ENCODE measurements at places on chromosomes 7 and 10.

- peak; percentile 57 for DNase-seq
These were observed 310.6 kb downstream of the PARD3 start for GRCh38 chr10:34504534-34504933.

GRCh38 chr7:86760236-86760635 lies 116.5 kb downstream of the GRM3 start:
- no peak for DNase-seq

- no peak for DNase-seq
These were observed 1520.1 kb downstream of the REEP3 start for GRCh38 chr10:65041307-65041706.

DNA sequence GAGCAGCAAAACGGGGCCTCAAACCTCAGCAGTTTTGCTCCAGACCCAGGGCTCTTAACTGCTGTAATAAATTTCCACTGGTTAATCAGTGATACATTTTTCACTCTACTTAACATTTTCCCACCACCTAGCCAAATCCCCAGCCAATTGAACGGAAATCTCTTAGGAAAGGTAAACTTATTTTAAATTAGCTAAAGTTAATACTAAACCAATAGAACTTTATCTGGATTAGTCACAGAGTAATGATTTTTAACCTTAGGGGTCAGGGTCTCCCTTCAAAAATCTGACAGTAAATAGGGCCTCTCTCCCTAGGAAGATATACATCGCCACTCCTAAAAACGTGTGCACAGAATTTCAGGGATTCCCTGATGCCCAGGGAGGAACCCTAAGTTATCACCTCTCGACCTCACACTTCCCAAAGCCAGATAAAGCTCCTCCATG lies 87.4 kb upstream of the KMT2E start:
- no peak for DNase-seq

GRCh38 chr10:28849821-28850220 lies 172.5 kb downstream of the BAMBI start:
- DNase-seq: no peak

DNA sequence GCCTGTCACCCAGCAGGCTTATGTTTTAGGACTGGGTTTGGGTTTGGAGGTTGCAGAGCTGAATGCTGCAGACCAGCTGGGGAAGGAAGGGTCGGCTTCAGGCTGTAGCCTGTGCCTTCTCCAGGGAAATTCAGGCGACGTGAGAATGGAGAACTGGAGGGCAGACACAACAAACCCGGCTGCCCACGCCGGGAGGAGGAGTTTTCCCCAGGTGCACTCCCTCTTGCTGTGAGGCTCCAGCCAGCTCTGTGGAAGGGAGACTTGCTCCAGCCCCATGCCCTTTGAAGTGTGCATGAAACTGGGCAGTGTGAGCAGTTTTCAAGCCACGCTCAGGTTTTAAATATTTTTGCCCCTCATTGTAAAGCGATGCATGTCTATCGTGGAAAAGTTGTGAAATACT lies 279.1 kb downstream of the CCSER2 start:
- no peak for DNase-seq

DNA sequence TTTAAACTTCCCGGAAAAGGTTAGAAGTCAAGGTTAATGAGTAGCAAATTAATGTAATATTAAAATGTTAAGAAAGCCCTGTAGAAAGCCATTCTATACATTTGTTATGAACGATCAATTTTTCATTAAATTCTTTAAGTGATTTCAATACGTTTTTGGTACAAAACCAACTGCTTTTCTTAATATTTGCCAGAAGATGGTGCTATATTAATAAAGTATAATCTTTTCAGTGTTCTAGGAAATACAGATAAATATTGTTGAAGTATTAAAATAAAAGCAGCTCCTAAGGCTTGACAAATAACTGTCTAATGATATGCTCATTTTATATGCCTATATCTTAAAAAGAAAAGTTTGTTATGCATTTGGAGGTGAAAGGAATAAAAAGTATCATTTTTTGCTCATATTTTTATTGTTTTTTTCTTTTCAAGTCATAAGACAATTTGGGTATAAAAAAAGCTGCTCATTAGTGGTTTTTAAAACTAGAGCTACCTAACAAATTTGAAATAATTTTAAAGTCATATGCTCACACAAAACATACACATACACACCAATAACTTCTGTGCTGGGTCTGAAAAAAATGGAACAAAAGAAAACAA lies 130.3 kb upstream of the POT1 start:
- DNase-seq: peak; percentile 19

DNA sequence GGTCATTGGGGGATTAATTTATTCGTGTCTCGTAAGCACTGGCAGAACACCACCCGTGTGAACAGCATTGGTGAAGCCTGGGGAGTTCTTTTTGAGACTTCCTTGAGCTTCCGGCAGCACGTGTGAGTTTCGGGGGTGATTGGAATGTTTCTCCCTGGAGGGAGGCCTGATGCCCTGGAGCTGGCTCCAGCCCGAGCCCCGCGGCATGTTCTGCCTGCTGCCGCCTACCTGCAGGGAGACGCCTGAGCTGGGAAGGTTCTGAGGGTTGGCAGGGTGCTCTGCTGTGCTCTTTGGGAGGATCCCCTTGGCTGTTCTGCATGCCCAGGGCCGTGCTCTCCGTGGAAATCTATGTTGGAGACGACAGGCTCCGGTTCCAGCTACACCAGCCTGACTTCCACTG lies 159.3 kb downstream of the MGMT start:
- DNase-seq: no peak

- DNase-seq: peak; percentile 84
These were observed 129.3 kb downstream of the PKD1L1 start for GRCh38 chr7:47818796-47819606.

- DNase-seq: no peak
These were observed 502 bp downstream of the SLC18A3 start for GRCh38 chr10:49610458-49611165.

DNA sequence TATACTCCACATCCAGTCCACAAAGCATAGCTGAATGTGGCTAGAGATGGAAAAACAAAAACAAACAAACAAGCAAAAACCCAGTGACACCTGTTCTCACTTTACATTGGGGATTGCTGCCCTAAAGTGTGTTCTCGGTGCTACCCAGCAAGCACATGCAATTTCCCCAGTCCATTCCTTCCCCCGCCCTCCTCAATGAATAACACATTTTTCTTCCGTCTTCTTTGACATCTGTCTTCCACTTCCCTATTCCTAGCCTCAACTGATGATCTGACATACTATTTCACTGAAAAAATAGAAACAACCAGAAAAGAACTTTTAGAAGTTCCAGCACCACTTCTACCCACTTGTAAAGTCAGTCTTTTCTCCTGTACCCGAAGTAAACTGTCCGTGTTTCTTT lies 147.1 kb downstream of the MALRD1 start:
- no peak for DNase-seq

GRCh38 chr7:45407730-45408408 lies 166.3 kb upstream of the ADCY1 start:
- no peak for DNase-seq

DNA sequence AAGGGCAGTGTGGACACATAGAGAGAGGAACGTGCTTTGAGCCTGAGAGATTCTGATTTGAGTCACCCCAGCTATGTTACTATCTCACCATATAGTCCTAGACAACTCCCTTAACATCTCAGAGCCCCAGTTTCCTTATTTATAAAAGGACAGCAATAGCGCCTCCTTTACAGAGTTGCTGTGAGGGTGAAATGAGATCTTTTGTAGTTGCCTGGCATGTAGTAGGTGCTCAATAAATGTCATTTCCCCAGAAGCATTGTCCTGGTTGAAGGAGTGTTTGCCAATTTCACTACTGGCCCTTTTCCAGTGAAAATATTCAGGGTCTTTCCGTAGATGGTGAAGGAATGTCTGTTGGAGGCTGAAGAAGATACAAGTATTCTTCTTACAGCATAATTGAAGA lies 51.3 kb upstream of the FAM180A start:
- no peak for DNase-seq

DNA sequence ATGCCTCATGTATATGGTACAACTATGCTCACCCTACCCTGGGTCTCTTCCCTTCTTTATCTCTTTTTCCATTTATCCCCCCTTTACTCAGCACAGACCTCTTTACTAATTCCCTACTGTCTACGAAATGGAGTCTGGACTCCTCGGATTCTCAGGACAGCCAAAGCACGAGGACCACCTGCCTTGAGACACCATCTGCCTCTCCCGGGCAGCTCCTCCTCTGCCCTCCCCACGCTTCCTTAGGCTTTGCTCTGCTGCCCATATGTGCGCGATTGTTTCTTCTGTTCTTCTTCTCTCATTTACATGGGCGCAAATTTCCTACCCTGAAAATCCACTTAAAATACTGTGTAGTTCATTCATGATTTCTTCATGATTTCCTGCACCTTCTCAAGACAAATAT lies 62.7 kb upstream of the STK17A start:
- DNase-seq: no peak

- no peak for DNase-seq
These were observed 34.5 kb upstream of the VDAC2 start for GRCh38 chr10:75176046-75176445.

DNA sequence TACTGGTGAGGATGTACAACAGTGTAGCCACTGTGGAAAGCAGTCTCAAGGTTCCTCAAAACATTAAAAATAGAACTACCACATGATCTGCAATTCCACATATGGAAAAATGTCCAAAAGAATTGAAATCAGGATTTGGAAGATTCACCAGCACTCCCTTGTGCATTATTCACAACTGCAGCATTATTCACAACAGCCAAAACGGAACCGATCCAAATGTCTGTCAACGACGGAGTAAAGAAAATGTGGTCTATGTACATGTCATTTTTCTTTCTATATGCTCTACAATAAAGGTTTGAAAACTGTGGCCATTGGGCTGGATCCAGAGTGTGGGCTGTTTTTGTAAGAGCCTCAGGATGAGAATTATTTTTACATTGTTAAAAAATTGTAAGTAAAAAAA lies 1206.1 kb upstream of the CELF2 start:
- DNase-seq: no peak

GRCh38 chr7:88449410-88449809 lies 142.7 kb upstream of the STEAP4 start:
- DNase-seq: no peak

DNA sequence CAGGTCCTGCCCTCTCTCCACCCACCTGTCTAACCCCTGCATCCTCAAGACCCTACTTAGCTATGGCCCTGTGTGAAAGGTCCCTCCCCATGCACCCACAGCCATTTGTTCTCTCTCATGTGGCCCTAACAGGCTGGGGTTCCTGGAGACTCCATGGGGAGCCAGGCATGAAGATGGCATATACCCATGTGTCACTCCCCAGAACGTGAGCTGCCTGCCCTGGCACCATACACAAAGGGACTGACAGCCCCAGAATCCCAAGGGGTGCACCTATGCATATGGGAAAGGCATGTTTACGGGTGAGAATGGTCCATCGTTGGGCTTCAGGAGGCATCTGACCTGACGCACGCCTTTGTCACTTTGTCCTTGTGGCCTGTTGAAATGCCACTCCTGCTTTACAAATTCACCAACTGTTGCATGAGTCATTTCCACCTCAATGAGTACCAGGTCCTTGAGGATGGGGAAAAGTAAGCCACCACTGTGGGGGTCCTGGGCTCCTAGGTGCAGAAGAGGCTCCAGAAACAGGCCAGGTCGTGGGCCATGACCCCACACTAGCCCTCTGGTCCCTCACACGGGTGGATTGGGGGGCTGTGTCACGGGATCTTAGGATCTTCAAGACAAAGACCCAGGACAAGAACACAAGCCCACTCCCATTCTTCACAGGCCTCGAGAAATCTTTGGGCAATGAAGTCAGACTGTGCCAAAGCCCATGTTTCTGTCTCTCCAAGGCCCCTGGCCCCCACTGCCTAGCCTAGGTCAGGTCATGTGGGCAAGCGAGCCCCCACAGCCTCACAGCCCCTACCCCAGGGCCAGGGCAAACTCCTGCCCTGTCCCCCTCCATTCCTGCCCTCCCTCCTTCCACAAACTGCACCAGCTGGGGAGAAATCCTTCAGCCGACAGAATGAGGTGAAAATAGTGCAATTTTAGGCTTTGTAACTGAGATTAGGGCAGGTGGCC lies 8.6 kb downstream of the GPRIN2 start:
- DNase-seq: no peak

- peak; percentile 44 for DNase-seq
These were observed at the start of gene NT5C3A for GRCh38 chr7:33062023-33062781. Gene NT5C3A, minus strand, starts transcription at chr7:33062776. Its CDS starts 71 bp downstream, at chr7:33062705.
